ENCODE measurements at places on chromosomes 6 and 20.

DNA sequence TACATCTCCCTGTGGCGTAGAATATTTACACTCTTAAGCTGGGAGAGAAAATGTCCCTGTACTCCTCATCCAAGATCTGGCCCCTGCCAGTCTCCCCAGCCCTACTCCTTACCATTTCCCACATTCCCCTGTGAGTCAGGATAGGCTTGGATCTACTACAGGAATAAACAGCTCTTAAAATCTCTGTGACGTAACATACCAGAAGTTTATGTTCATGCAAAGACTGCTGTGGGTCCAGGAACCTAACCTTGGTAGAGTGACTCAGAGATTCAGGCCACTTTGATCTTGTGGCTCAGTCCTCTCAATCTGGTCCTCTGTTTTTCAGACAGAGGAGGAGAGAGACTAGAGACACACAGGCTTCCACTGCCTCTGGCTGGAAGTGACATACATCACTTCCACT, 38.5 kb upstream of the GPR6 start:
- DNase-seq, result no peak

GRCh38 chr6:163494279-163494727, 79.8 kb downstream of the QKI start:
- no peak for DNase-seq

GRCh38 chr6:41573276-41573675, 27.1 kb downstream of the FOXP4 start:
- DNase-seq, result no peak

DNA sequence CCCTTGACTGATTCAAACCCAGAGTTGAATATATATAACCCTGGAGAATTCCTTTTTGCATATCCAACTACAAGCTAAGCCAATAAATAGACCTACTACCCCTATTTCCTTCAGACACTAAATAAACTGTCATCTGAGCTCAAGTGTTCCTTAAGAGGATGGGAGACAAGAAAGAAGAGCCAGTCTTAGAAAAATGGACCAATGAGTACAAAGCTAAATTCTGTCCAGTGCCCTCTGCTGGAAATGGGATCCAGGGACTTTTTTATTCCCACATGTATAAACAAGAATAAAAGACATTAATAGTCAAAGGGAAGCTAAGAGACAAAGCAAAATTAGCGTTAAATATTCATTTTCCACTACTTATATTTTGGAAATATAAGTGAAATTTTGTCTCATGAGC, 4.8 kb downstream of the PPP1R10 start:
- DNase-seq, result no peak

DNA sequence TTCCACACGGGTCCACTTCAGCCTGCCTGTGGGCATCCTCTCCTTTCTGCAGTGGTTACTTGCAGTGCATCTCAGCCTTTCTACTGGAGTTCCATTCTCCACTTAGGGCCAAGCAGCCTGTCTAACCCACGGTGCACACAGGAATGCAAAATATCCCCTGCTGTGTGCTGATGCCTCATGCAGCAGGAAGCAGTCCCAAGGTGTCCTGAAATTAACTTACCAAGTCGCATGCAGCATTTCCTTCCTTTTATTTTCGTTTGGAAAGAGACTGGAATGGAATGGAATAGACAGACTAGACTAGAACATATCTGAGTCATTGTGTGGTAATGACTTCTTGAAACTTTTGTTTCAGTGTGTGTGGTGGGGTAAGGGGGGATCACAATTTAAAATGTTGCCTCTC, 25.9 kb upstream of the FOXQ1 start:
- no peak for DNase-seq

- DNase-seq, result peak; percentile 62
These were observed 534 bp downstream of the ZNF76 start for GRCh38 chr6:35259948-35260590.

DNA sequence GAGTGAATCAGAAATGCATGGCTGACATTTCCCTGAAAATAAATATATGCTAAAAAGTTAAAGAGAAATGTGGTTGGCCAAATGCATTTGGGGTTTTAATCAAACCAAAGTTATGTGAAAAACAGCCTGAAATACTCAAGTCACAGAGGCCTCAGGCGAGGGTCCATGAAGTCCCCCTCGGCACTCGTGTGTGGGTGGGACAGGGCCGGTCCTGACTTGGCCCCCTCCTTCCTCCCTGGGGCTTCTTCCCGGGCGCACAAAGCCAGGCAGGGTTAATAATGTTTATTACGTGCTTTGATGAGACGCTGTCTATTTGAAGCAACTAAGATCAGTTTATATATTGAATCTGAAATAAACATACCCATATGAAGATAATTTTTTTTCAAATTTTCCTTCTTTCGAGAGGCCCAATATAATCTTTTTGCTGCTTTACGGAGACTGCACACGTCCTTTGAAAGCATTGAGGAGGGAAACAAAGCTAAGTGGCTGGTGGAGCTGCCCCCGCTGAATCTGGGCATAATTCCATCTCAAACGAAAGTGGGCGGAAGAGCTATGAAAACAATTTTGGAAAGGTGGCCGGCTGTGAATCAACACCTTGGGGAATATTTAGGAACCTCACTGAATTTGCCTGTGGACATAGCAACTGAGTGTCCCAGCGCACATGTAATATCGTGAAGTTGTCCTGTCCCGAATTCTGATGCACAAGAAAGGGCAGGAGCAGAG, 55.8 kb upstream of the SMOC2 start:
- DNase-seq, result no peak

DNA sequence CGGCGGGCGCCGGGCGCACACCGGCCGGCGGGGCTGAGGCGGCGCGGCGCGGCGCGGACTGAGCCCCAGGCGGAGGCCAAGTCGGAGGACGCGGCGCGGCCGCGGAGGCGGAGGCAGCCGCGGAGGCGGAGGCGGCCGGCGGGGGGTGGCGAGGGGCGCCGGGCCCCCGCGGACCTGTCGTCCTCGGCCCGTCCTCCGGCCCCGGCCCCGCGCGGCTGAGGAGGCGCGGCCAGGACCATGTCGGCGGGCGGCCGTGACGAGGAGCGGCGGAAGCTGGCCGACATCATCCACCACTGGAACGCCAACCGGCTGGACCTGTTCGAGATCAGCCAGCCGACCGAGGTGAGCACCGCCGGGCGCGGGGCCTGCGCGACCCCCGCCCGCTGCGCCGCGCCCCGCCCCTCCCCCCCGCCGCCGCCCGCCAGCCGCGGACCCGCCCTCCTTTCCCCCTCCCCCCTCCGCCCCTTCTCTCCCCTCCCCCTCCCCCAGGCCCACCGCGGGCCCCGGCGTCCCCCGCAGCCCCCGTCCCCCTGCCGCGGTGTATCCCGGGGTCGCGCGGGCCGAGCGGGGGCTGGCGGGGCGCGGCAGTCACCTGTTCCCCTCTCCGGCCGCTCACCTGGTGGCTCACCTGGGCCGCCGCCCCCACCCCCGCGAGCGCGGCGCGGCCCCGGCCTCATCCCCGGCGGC, at the start of gene AFDN:
Gene AFDN (plus strand): TSS at position 16 of the 687 bp plus-strand sequence. CDS start 222 bp downstream, at position 238.
- no peak for DNase-seq

GRCh38 chr6:55666606-55667225, 87.7 kb upstream of the HMGCLL1 start:
- DNase-seq, result no peak

- DNase-seq, result no peak
These were observed 24.5 kb downstream of the SRSF3 start for GRCh38 chr6:36618366-36619355.

- no peak for DNase-seq
These were observed 233.8 kb downstream of the LRFN2 start for GRCh38 chr6:40353197-40353966.

GRCh38 chr6:29943053-29943966, 978 bp downstream of the HLA-A start:
- no peak for DNase-seq

DNA sequence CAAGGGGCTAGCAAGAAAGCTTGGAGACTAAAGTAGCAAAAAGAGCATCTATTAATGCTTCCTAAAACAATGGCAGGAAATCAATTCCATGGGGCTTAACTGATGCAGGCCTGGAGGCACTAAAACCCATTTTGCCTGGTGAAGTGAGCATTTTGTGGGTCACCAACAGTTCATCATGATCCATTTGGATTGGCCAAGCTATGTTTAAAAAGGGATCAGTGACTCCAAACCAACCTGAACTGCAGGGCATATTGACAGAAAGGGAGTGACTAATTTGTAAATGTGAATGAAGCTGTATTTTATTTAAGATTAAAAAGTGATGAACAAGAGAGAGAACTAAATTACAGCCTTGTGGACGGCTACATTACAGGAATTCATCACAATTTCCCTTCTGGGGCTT, 132.0 kb downstream of the PCSK2 start:
- no peak for DNase-seq

DNA sequence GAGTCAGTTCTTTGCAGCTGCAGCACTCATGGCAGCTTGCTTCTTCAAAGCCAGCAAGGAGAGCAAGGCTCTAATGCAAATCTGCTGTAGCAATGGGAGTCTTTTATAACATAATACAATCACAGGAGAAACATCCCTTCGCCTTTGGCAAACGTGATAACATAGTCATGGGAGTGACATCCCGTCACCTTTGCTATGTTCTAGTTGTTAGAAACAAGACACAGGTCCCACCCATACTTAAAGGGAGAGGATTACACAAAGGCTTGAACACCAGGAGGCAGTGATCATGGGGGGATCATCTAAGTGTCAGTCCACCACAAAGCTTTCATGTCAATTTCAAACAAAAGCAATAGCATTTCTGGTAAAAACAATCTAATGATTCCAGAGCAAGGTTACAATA, 40.1 kb upstream of the PHACTR2 start:
- no peak for DNase-seq

- DNase-seq, result no peak
These were observed 139.7 kb upstream of the PTPRK start for GRCh38 chr6:128659878-128660622.

DNA sequence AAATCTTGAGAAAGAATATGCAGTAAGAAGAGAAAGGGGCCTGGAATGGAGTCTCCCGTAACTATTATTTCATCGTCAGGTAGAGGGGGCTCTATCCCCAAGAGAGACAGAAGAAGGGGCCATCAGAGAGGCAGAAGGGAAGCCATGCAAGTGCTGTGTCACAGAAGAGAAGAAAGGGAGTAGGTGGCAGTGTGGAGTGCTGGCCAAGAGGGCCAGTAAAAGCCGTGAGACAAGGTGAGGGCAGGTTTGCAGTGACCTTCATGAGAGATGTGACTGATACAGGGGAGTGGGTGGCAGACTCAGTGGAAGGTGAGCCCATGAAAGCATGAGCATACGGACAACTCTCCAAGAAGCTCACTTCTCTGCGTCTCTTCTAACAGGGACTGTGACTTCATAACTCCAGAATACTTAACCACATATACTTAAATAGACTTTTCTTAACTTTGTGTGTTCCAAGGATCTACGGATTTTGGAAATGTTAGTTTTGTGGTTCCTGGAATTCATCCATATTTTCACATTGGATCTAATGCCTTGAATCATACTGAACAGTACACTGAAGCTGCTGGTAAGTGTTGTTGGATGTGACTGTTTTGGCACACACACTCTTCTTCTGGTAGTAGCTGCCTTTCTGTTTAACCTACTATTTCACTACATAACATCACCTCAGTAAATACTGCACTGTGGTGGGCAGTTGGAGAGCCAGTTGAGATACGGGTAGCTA, 15.6 kb downstream of the PM20D2 start:
- DNase-seq, result no peak

GRCh38 chr20:19767070-19767469, 9.0 kb downstream of the RIN2 start:
- no peak for DNase-seq

DNA sequence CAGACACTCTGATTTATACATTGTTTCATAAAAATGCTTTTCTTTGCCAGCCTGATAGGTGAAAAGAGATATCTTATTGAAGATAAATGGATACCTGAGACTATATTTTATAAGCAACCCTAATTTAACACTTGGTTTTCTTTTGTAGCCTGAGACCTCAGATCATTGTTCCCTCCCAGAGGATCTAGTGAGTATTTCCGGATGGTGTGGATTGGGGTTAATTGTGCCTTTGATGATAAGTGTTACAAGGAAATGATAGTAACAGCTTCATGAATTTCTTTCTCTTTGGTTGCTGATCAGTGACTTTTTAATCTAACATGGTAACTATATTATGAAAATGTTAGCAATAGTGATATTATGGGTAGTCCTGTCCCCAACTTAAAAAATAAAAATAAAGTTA, 30.4 kb downstream of the KDM1B start:
- no peak for DNase-seq

DNA sequence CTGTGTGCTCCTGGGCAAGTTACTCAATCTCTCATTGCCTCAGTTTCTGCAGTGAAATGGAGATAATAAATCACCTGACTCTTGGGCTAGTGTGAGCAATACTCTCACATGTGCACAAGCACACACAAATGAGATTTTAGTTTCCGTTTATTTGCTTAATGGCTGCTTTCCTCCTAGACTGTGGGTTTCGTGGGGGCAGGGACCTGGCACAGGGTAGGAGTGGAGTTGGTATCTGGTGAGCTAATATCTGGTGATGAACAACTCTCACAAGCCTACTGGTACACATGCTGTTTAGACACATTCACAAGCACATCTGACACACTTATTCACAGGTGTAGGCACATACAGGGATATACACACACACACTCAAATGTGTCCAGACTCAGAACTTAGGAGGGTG, 73.8 kb downstream of the TOX2 start:
- no peak for DNase-seq

- no peak for DNase-seq
These were observed 692.9 kb downstream of the QKI start for GRCh38 chr6:164107297-164107995.

- DNase-seq, result no peak
These were observed 94.3 kb upstream of the NKX2-2 start for GRCh38 chr20:21607971-21608725.

DNA sequence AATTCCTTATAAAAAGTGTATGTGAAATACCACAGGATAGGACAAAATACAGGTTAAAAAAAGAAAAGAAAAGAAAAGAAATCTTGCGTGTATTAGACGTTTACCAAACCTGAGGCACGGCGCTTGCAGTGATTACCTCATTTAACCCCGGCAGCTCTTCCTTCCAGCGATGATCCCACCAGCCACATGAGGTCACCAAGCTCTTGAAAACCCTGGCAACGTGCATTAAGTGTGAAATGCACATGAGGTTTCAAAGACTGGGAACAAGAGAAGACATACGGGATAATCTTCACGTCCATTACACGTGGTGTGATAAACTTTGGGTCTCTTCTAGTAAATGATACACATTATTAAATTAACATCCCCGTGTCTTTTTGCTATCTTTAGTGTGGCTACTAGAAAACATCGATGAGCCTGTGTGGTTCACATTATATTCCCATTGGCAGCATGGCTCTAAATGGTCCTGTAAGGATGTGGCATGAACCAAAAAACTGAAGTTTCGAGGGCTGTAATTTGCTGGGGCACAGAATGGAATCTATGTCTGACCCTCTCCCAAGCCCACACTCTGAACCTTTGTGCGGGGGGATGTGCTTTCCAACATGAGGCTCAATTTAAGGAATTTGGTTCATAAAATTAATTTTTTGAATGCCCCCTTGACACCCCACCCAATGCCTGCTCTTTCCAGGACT, 59.2 kb upstream of the THBS2 start:
- DNase-seq, result no peak

- DNase-seq, result no peak
These were observed 496.3 kb upstream of the MAP3K7 start for GRCh38 chr6:91083211-91083610.

GRCh38 chr20:57813509-57814269, 103.9 kb upstream of the PMEPA1 start:
- no peak for DNase-seq
